ENCODE measurements at places on chromosomes 12 and 14.

DNA sequence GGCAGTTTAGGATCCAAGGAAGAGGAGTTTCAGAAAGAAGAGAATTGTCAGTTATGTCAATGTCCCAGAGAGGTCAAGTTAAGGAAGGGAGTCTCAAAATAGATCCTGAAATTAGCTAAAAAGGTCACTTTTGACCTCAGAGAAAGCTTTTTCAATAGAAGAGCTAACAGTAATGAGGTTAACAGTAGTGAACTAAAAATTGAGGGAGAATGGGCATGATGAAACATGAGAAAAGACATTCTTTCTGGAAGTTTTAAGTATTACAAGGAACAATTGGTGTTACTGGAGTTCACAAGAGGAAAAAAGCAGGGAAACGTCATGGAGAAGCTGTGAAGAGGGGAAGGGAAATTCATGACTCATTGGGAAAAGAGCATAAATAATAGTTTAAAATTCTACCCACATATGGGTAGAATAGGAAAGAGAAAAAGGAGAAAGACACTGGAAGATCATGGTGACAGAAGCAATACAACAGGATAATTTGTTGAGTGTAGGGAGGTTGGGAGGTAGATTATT is 381.2 kb upstream of the FAR2 start:
- DNase-seq = no peak

DNA sequence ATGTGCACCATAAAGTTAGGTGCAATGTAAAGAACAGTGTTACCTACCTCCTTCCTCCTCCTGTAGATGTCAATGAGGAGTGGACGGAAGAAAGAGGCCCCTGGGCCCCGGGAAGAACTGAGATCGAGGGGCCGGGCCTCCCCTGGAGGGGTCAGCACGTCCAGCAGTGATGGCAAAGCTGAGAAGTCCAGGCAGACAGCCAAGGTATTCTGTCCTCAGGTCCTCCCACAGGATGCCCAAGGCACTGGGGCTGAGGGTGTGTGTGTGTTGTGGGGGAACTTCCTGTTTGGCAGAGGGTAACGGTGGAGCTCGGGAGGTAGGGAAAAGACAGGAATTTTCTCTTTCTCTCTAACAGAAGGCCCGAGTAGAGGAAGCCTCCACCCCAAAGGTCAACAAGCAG is 6.4 kb downstream of the ATN1 start:
- no peak for DNase-seq

DNA sequence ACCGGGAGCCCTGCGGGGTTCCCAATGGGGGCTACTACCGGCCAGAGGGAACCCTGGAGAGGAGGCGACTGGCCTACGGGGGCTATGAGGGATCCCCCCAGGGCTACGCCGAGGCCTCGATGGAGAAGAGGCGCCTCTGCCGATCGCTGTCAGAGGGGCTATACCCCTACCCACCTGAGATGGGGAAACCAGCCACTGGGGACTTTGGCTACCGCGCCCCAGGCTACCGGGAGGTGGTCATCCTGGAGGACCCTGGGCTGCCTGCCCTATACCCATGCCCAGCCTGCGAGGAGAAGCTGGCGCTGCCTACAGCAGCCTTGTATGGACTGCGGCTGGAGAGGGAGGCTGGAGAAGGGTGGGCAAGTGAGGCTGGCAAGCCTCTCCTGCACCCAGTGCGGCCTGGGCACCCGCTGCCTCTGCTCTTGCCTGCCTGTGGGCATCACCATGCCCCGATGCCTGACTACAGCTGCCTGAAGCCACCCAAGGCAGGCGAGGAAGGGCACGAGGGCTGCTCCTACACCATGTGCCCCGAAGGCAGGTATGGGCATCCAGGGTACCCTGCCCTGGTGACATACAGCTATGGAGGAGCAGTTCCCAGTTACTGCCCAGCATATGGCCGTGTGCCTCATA is 9.7 kb downstream of the TNS2 start:
- DNase-seq = no peak

GRCh38 chr14:103443111-103443510 is 57.9 kb downstream of the MARK3 start:
- DNase-seq = no peak

DNA sequence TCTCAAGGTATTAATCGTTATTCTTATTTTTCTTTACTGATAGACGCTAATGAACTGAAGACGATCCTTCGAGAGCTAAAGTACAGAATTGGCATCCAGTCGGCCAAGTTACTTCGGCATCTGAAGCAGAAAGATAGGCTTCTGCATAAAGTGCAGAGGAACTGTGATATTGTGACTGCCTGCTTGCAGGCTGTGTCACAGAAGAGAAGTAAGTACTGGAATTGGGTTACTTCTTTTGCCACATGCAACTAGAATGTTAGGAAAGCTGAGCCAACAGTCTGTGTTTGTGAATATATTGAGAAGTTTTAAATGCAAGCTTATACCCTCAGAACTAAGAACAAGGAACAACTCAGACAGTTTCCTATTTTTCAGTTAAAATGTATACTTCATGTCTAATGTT is 26.6 kb upstream of the GNS start:
- no peak for DNase-seq

DNA sequence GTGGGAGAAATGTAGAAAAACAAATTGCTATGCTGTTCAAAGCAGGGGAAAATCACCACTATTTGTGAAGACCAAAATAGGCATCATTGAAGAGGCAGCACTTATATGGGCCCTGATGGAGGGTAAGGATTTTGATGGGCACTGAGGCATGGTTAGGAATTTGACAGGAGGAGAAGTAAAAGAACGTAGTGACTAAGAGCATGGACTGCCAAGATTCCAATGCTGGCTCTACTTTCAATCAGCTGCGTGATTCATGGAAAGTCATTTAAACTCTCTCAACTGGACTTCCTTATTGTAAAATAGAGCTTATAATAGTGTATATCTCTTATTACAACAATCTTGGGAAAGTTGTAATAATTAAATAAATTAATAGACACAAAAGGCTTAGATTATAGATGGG is 267.7 kb upstream of the G2E3 start:
- no peak for DNase-seq

DNA sequence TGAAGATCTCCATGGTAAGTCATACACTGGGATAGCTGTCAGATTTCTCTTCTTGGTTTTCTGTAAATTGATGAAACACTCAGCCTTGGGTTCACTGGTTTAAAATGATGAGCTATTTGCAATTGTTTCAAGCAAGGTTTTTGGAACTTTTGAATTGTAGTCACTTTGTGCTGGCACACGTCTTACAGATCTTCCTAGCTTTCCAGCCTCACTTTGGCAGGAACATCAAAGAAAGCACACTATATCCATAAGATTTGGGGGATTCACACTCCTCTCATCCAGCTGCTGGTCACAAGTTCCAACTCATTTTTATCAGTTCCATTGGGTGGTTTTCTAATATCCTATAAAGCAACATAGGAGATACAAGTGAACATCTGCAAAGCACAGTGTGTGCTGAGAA is 16.0 kb downstream of the SSPN start:
- DNase-seq = no peak

DNA sequence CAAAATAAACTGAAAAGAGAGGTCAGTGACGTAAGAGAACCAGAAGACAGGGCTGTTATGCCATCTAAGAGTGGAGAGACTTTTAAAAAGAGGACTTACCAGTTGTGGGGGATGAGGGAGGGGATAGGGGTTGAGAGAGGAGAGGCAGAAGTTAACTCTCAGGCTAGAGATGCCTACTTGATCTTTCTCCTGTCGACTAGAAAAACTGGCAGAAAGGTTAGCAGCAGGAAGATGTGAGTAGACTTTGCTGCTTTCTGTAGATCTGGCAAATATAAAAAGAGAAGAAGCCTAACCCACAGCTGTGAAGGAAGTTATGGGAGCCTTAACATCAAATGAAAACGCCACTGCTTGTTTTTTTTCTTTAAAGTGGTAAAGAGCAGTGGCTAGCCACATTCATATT is 10.7 kb downstream of the CREBL2 start:
- DNase-seq = no peak

GRCh38 chr12:97118796-97119375 is 211.8 kb downstream of the NEDD1 start:
- DNase-seq = no peak

DNA sequence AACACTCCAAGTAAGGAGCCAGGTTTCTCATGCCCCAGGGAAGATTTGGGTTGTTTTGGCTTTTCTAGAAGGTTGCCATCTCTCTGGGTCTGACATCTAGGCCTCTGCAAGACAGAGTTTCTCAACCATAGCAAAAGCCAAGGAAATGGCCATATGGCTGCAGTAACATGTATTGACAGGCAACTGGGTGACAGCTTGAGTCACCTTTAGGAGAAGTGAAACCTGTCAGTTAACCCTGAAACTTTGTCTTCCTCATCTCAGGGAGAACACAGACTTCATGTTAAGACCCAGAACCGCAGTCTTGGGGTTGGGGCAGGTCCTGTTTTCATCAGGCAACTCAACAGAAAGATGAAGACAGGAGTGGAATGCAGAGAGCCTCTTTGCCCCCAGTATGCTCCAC is 46.0 kb upstream of the PLBD1 start:
- no peak for DNase-seq

- DNase-seq = no peak
These were observed 479.7 kb upstream of the MGAT4C start for GRCh38 chr12:86735851-86736250.

GRCh38 chr12:5633106-5633505 is 201.2 kb downstream of the NTF3 start:
- DNase-seq = no peak

- no peak for DNase-seq
These were observed 163.3 kb upstream of the SLC38A2 start for GRCh38 chr12:46535907-46536306.

- DNase-seq = no peak
These were observed 183.4 kb downstream of the TTC7B start for GRCh38 chr14:90632871-90633270.

GRCh38 chr14:55781046-55781445 is 201.0 kb downstream of the KTN1 start:
- DNase-seq = no peak

DNA sequence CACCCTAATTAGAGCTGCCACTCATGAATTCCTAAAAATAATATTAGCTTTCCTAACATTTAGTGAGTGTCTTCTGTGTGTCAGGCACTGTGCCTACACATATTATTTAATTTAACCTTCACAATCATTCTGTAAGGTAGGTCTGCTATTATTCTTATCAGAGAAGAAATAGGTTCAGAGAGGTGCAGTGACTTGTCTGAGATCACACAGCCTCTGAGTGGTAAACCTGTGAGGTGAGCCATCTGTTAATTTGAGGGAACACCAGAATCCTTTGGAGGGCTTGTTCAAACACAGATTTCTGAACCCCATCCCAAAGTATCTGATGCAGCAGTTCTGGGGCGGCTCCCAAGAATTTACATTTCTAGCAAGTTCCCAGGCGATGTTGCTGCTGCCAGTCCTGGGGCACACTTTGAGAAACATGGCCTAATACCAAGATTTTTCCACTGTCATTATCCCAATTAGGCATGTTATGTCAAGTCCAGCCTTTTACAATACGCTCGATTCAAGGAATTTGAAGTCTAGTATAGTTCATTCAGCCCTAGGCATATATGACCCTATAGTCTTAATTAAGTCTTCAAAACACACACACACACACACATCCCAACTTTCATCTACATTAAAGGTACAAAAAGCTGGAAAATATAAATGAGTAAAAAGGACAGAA is 19.9 kb upstream of the COX6A1 start:
- no peak for DNase-seq

DNA sequence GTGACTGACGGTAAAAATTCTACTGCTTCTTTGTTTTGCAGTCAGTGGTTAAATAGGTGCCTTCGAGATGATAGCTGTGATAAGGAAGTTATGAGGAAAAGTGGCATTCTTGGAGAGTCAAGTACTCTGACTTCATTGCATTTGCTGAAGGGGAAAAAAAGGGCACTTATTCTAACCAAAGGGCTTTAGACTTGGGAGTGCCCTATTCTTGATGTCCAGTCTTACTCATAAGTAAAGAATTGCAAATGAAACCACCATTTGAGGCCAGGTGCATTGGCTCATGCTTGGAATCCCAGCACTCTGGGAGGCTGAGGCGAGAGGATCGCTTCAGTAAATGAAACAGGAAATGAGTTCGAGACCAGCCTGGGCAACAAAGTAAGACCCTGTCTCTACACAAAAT is 40.3 kb downstream of the BRAP start:
- DNase-seq = no peak

GRCh38 chr14:58662759-58663158 is 25.0 kb downstream of the DACT1 start:
- DNase-seq = no peak

DNA sequence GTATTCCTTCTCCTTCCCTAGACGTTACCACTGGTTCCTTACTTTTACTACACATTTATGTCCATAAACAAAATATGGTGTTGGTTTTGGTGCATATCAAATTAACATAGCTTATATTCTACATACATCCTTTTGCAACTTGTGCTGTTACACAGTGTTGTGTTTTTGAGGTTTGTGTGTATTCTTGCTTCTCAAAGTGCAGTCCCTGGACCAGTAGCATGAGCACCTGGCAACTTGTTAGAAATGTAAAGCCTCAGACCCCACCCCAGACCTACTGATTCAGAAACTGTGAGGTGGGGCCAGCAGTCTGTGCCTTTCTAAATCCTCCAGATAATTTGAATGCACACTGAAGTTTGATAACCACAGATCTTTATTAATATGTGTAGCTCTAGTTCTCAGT is 65.9 kb downstream of the RNFT2 start:
- DNase-seq = no peak

DNA sequence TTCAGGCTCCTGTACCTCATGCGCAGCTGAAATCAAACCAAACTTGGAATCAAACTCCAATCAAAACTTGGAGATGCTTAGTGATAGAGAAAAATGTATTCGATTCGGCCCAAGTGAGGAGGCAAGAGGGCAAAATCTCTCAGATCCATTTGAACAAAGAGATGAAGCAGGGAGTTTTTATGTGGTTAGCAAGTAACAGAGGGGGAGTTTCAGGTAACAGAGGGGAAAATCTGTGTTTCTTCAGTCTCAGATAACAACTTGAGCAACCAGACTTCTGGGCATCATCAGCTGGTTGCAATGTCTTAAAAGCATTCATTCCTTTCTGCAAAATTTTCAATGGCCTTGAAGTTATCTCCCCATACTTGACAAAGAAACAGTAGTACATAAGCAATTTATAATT is 245.1 kb upstream of the AVPR1A start:
- no peak for DNase-seq

DNA sequence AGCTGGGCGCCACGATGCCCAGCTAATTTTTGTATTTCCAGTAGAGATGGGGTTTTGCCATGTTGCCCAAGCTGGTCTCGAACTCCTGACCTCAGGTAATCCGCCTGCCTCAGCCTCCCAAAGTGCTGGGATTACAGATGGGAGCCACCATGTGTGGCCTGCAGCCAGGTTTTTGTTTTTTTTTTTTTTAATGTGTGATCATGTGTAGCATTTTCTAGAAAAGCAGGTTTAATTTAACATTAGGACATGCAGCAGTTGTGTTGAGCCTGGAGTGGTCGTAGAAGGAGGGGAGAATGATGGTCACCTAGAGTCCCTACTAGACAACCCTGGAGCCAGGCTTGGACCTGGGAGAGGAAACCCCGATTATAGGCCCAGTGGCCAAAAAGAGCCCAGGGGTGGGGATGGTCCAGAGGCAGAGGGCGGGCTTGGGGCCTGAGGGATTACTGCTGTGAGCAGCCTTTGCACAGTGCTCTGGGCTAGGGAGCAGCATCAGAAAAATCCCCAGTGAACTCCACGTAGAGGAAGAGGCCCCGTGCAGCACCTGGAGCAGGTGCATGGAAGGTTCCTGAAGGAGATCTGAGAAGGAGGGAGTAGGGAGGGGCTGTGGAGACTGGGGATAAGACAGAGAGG is 13.6 kb downstream of the DLK1 start:
- DNase-seq = no peak

All from SHP77 treated with DMSO at 0.1 percent for 48 hours (cell line).